ENCODE measurements at places on chromosomes 16 and 17.
A peak's percentile ranks its signal among the peaks of the same experiment; 100 is the strongest.

DNA sequence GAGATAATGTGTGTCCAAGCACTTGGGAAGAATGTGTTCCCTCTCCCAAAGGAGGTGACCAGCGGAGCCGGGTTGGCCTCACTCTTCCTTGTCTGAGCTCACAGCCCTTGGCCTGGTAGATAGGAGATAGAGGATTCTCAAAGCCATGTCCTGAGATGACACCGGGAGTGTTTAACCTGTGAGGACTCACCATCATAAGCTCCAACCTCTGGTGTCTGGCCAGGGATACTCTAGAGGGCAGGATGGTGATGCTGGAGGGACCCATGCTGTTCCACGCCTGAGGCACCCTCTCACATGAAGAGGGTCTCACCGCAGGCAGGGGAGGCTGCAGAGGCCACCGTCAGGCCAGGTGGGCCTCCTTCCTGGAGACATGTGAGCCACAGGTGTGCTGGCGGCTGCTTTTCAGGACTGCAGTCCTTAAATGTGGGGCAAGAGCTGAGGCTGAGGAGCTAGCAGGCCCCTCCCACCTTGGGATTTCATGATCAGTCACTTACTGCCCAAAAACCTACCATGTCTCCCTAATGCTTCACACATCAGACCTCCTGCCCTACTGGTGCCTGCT lies 6.6 kb upstream of the ZNF629 start:
- no peaks in the 10 kb centered on the region for H3K27me3 ChIP-seq
- H3K27ac ChIP-seq = no peak overlapping the region
- H3K4me1 ChIP-seq = no peaks in the 10 kb centered on the region
- no peak overlapping the region for H3K4me3 ChIP-seq

GRCh38 chr17:4598776-4599504 lies 14.6 kb downstream of the SMTNL2 start:
- DNase-seq = no peak
- no peaks in the 10 kb centered on the region for H3K36me3 ChIP-seq
- H3K27me3 ChIP-seq = peaks cover 5% of the 10 kb centered on the region
- H3K27ac ChIP-seq = no peak overlapping the region
- H3K4me1 ChIP-seq = peaks cover 3% of the 10 kb centered on the region
- H3K4me3 ChIP-seq = no peak overlapping the region

DNA sequence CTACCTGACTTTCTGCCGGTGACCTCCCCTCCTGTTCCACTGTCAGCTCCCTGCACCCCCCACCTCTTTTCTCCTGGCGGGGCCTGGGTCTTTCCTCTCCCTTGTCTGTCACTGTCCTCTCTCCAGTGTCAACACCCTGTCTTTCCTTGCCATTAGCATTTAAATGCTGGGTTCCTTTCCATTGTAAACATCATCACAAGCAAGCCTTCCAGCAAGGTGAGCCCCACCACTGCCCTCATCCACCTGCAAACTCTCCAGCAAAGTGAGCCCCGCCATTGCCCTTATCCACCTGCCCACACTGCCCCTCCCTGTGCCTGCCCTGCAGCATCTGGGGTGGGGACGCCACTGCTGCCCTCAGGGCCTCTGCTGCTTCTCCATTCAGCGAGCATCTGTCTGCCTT lies 195.0 kb downstream of the ENGASE start:
- H3K27me3 ChIP-seq = peaks cover 19% of the 10 kb centered on the region
- no peaks in the 10 kb centered on the region for H3K36me3 ChIP-seq
- no peaks in the 10 kb centered on the region for H3K4me1 ChIP-seq
- H3K4me3 ChIP-seq = no peak overlapping the region
- no peak overlapping the region for H3K27ac ChIP-seq
- no peak for DNase-seq

- peaks cover 2% of the 10 kb centered on the region for H3K4me1 ChIP-seq
- H3K27me3 ChIP-seq = peaks cover 3% of the 10 kb centered on the region
- H3K4me3 ChIP-seq = no peak overlapping the region
- DNase-seq = no peak
- H3K36me3 ChIP-seq = no peaks in the 10 kb centered on the region
Measured at GRCh38 chr16:55491691-55492090, 12.7 kb downstream of the MMP2 start.

DNA sequence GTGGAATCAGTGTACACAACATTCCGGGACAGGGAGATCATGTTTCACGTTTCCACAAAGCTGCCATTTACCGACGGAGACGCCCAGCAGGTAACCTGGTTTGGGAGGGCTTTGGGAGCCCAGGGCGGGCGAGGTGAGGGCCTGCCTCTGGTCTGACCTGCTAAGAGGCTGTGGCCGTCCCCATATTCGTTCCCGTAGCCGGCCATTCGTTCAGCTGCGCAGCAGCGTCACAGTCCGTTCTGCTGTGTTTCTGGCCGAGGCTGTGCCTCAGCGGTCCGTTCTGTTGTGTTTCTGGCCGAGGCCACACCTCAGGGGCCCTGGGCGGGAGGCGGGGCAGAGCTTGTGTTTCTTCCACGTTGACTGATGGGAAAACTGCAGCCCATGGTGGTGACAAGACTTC lies 68.0 kb downstream of the OR1D5 start:
- H3K27ac ChIP-seq = no peak overlapping the region
- H3K36me3 ChIP-seq = no peaks in the 10 kb centered on the region
- no peaks in the 10 kb centered on the region for H3K4me1 ChIP-seq
- no peaks in the 10 kb centered on the region for H3K27me3 ChIP-seq
- no peak for DNase-seq

- no peaks in the 10 kb centered on the region for H3K4me1 ChIP-seq
- no peak overlapping the region for H3K27ac ChIP-seq
- H3K4me3 ChIP-seq = no peak overlapping the region
- peak; percentile 3 for DNase-seq
Measured at GRCh38 chr16:55370762-55371482, 46.9 kb downstream of the IRX6 start.

GRCh38 chr16:29820271-29820701 lies at the start of gene MVP:
MVP (plus strand) TSS chr16:29820462; CDS start chr16:29830550, 10,088 bp downstream.
- DNase-seq = peak; percentile 59
- peaks cover 24% of the 10 kb centered on the region for H3K36me3 ChIP-seq
- peaks cover 65% of the 10 kb centered on the region for H3K4me1 ChIP-seq

DNA sequence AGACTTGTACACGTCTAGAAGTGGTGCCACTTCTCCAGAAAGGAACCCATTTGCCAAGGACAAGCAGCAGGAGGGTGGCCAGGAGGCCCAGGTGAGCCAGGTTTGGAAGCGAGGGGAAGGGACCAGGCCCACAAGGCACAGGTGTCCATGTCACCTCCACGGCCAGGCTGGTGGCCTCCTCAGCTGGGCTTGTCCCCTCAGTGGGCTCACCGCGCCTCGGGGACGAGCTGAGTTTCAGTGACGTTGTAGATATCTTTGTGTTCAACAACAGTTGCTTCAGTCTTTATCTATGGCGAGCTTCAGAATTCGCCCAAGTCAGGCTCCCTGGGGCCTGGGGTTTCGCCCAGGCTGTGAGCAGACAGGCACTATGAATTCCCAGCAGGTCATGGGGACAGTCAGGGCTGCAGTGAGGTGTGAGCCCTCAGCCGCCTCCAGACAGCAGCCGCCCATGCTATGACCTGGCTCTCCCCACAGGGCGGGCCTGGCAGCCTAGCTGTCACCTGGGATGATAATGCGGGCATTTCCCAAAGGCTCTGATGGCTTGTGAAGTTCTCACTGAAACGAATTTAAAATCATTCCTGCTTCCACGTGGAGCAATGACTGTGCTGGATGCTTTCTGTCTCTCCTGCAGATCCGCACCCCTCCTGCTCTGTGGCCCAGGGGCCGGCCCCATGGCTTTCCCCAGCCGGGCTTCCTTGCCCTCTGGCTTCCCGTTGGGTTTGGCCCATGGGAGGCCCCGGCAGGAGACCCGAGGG lies 89.5 kb downstream of the MRC2 start:
- no peak overlapping the region for H3K27ac ChIP-seq
- H3K4me1 ChIP-seq = peaks cover 13% of the 10 kb centered on the region
- H3K27me3 ChIP-seq = peaks cover 16% of the 10 kb centered on the region
- no peak for DNase-seq
- peaks cover 7% of the 10 kb centered on the region for H3K36me3 ChIP-seq
- no peak overlapping the region for H3K4me3 ChIP-seq

GRCh38 chr17:74442670-74443515 lies 11.0 kb downstream of the GPRC5C start:
- no peak overlapping the region for H3K27ac ChIP-seq
- peaks cover 9% of the 10 kb centered on the region for H3K27me3 ChIP-seq
- H3K4me1 ChIP-seq = peaks cover 9% of the 10 kb centered on the region

- no peak overlapping the region for H3K4me3 ChIP-seq
- H3K36me3 ChIP-seq = no peaks in the 10 kb centered on the region
- H3K27me3 ChIP-seq = peaks cover 25% of the 10 kb centered on the region
- H3K27ac ChIP-seq = no peak overlapping the region
- no peak for DNase-seq
Measured at GRCh38 chr17:19996086-19996485, 13.1 kb upstream of the SPECC1 start.

DNA sequence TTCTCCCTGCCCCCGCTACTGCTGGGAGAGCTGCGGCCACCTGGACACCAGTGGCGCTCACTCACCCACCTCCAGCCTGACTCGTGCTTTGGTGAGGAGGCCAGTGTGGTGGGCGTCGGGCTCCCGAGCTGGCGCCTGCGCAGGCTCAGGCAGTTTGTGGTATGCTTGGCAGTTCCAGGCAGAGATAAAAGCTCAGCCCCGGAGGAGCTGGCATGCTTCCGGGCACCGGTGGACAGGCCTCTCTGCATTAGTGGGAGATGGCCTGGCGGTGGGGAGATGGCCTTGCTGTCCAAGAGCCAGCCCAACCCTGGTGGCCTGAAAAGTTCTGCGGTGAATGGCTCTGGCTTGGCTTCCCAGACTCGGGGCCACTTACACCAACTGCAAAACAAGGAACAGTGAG lies 4.1 kb downstream of the ADGRG1 start:
- peaks cover 23% of the 10 kb centered on the region for H3K27me3 ChIP-seq
- no peak overlapping the region for H3K4me3 ChIP-seq
- no peak overlapping the region for H3K27ac ChIP-seq
- DNase-seq = no peak
- H3K4me1 ChIP-seq = peaks cover 9% of the 10 kb centered on the region
- H3K36me3 ChIP-seq = no peaks in the 10 kb centered on the region

GRCh38 chr17:76689859-76690258 lies 20.9 kb downstream of the MXRA7 start:
- H3K36me3 ChIP-seq = no peaks in the 10 kb centered on the region
- H3K27ac ChIP-seq = no peak overlapping the region
- no peaks in the 10 kb centered on the region for H3K4me1 ChIP-seq

- H3K27ac ChIP-seq = peak overlapping the region; percentile 31
- DNase-seq = no peak
- H3K36me3 ChIP-seq = no peaks in the 10 kb centered on the region
- no peaks in the 10 kb centered on the region for H3K4me1 ChIP-seq
Measured at GRCh38 chr17:50798424-50799288, 31.3 kb upstream of the ANKRD40CL start.

- no peaks in the 10 kb centered on the region for H3K27me3 ChIP-seq
- no peak for DNase-seq
Measured at GRCh38 chr17:38724337-38724988, 5.7 kb upstream of the CISD3 start.

DNA sequence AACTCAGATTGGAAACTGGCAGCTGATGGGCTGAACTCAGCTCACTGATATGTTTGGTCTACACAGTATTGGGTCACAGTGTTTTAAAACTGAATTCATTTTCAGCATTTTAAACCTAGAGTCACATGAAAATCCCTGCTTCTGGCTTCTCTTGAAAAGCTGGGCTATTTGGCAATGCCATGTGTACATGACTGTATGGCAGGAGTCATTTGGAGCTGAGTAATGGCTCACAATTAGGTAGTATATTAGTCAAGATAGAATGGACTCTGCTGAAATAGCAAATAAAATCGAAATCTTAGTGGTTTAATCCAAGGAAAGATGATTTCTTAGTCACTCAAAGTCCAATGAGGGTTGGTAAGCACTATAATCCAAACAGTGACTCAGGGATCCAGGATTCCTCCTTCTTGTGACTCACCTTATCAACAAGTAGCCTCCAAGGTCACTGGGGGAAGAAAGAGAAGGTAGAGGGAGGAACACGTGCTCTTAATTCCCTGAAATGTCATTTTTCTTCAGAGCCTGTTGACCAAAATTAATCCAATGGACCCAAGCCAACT lies 13.9 kb upstream of the PMP22 start:
- H3K4me1 ChIP-seq = no peaks in the 10 kb centered on the region
- no peak overlapping the region for H3K27ac ChIP-seq
- peaks cover 50% of the 10 kb centered on the region for H3K27me3 ChIP-seq
- H3K4me3 ChIP-seq = no peak overlapping the region
- no peaks in the 10 kb centered on the region for H3K36me3 ChIP-seq
- no peak for DNase-seq

GRCh38 chr17:59534583-59534982 lies 30.8 kb upstream of the DHX40 start:
- no peaks in the 10 kb centered on the region for H3K4me1 ChIP-seq
- H3K36me3 ChIP-seq = no peaks in the 10 kb centered on the region
- H3K27me3 ChIP-seq = peaks cover 18% of the 10 kb centered on the region
- no peak overlapping the region for H3K27ac ChIP-seq
- no peak for DNase-seq
- no peak overlapping the region for H3K4me3 ChIP-seq

GRCh38 chr17:76273445-76274111 lies 8.4 kb downstream of the UBALD2 start:
- peaks cover 29% of the 10 kb centered on the region for H3K36me3 ChIP-seq
- H3K4me3 ChIP-seq = peak overlapping the region; percentile 87
- H3K4me1 ChIP-seq = peaks cover 55% of the 10 kb centered on the region
- H3K27me3 ChIP-seq = no peaks in the 10 kb centered on the region
- DNase-seq = no peak

DNA sequence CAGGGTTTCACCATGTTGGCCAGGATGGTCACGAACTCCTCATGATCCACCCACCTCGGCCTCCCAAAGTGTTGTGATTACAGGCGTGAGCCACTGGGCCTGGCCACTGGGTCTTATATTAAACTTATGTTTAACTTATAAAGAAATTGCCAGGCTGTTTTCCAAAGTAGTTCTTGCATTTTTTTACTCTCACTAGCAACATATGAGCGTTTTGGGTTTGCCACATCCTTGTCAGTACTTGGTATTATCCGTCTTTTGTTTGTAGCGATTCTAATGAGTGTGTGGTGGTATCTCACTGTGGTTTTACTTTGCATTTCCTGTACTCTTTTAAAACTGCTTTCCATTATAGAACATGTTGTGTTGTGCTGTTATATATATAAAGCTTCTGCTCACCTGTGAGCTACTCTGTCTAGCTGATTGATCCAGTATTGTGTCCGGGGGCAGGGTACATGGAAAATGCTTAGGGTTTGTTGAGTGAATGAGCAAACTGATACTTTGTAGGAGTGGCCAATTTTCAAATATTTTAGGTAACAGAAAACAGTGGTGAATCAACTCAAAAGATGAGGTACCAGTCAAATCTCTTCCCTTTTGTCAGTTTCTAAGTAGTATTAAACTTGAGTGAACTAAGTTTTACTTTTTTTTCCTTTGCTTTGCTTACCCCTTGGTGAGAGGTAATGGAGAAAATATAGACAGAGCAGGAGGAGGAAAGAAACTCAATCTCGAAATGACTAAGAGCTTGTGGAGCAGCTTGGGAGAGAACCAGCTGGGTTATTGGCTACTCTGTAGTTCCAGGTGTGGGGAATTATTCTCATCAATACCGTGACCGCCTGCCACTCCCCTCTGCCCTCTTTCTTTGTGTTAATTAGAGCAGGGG lies 75.8 kb downstream of the PITPNC1 start:
- peak overlapping the region; percentile 95 for H3K27ac ChIP-seq
- H3K36me3 ChIP-seq = peaks cover 42% of the 10 kb centered on the region
- no peaks in the 10 kb centered on the region for H3K27me3 ChIP-seq
- H3K4me3 ChIP-seq = peak overlapping the region; percentile 66

GRCh38 chr16:12201216-12201615 lies 224.7 kb downstream of the SNX29 start:
- H3K27me3 ChIP-seq = no peaks in the 10 kb centered on the region
- no peak overlapping the region for H3K27ac ChIP-seq
- no peak for DNase-seq
- no peak overlapping the region for H3K4me3 ChIP-seq
- H3K36me3 ChIP-seq = peaks cover 12% of the 10 kb centered on the region

GRCh38 chr17:80387071-80387470 lies 27.9 kb upstream of the ENDOV start:
- no peak for DNase-seq
- H3K27me3 ChIP-seq = no peaks in the 10 kb centered on the region
- peaks cover 12% of the 10 kb centered on the region for H3K4me1 ChIP-seq
- no peak overlapping the region for H3K27ac ChIP-seq
- H3K36me3 ChIP-seq = peaks cover 32% of the 10 kb centered on the region

Measured in activated naive CD8-positive, alpha-beta T cell treated with anti-CD3 and anti-CD28 coated beads for 36 hours (primary cell).